Stimulated activated effector memory CD8-positive, alpha-beta T cell treated with anti-CD3 and anti-CD28 coated beads, Interleukin-12 subunit alpha, Interleukin-12 subunit beta, amount 100 ng/mL, for 72 hours (primary cell): ENCODE measurements at places on chromosomes 1 and 21.
A peak's percentile ranks its signal among the peaks of the same experiment; 100 is the strongest.

DNA sequence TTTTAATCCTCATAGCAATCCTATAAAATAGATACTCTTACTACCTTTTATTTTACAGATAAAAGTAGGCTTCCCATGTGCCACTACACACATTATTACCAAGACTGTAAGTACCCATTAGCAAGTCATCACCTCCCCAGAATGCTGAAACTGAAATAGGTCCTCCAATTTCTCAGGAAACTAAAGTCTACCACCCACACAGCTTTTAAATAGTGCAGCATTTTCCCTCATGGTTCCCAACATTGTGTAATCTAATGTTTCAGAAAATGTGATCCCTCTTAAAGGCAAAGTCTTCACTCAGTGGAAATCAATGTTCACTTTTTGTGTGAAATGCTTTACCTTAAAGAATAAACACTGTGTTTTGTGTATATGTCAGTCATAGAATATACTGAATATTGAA lies 356.5 kb downstream of the GPATCH2 start:
- no peak for DNase-seq

GRCh38 chr1:18324246-18324645 lies 156.5 kb upstream of the KLHDC7A start:
- no peak for DNase-seq

GRCh38 chr1:23964235-23964668 lies 4.6 kb downstream of the PNRC2 start:
- peak; percentile 34 for DNase-seq

DNA sequence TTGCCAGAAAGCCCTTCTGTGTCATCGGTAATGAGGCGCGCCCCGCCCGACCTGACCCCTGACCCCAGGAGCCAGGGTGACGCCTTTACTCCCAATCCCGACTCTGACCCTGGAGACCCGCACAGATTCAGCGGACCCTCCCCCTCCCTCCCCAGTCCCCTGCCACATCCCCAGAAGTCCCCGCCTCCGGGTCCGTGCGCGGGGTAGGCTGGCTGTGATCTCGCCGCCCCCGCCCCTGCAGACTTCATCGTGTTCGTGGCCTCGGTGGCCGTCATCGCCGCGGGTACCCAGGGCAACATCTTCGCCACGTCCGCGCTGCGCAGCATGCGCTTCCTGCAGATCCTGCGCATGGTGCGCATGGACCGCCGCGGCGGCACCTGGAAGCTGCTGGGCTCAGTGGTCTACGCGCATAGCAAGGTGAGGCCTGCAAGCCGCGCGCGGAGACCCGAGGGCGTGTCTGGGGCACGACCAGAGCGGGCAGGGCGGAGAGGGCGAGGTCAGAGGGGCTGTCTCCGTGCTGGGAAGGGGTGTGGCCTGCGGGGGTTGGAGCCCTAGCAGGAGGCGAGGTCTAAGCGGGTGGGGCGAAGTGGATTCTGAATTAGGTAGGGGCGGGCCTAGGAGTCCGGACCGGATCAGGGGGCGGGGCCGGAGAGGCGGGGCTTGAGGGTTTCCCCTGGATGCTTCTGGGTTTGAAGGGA lies 34.8 kb downstream of the KCNQ4 start:
- peak; percentile 66 for DNase-seq
